ENCODE measurements at places on chromosomes 6 and 20. TPM values are rescaled to one million over a fixed set of nuclear protein-coding genes. Genes with fewer than 3 reads are reported as not detected.

Gene GINM1
- 52.3 TPM for total RNA-seq

Gene MMP24OS
- 12.0 TPM for total RNA-seq

Gene PPP1R3G
- 1.2 TPM for total RNA-seq

Gene FAM162B
- 0.19 TPM for total RNA-seq

Gene OXT
- not detected for total RNA-seq

Gene KCNK17
- not detected for total RNA-seq

Gene TRIM10
- total RNA-seq: not detected

Gene CASP8AP2
- total RNA-seq: 12.2 TPM

Gene OR2J3
- total RNA-seq: not detected

Gene GRIK2
- not detected for total RNA-seq

Gene RIPOR3
- total RNA-seq: under 0.01 TPM

Gene SYCP2
- total RNA-seq: 0.19 TPM

Gene OPRM1
- not detected for total RNA-seq

Gene FNDC1
- total RNA-seq: not detected

Gene NOX3
- total RNA-seq: not detected

Gene DLGAP4
- 19.8 TPM for total RNA-seq

Gene SLPI
- 0.19 TPM for total RNA-seq

Gene CEP43
- 19.1 TPM for total RNA-seq

All from endothelial cell of coronary artery (primary cell).